DMS153 (cell line): ENCODE measurements at places on chromosomes 5 and 9.

- no peak for DNase-seq
These were observed 6.8 kb downstream of the SLC1A3 start for GRCh38 chr5:36613241-36613640.

GRCh38 chr5:9431151-9431495 is 114.8 kb downstream of the SEMA5A start:
- no peak for DNase-seq

DNA sequence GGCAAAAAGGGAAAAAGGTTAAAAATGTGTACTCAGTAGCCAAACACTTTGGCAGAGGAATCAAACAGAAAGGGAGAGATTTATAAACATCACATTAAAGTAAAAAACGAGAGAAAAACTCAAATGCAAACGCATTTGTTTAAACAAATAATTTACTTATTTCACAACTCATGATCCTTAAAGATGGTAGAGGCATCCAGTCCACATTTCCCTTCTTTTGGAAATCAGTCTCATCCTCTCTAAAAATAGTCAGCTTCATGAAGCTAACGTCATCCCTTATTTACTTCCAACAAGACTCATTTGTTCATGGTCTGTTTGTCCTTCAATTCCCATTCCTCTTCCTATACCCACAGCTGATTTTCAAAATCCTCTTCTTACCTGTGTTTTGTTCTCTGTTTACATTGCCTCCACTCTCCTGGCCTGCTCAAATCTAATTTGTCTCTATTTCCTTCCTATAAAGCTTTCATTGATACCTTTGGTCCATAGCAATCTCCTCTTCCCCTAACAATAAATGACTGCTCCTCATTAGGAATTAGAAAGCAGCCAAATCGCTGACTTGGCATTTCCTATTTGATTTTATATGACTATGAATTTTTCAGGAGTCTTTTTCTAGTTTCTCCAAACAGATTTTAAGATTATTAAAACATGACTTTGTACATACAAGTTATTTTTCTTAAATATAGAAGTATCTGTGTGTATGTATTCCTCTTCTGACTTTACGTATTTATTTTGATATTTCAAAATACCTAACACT is 805.3 kb downstream of the TLE1 start:
- peak; percentile 46 for DNase-seq

GRCh38 chr9:34446468-34446891 is 11.9 kb downstream of the FAM219A start:
- no peak for DNase-seq

- no peak for DNase-seq
These were observed 4.8 kb downstream of the RAD50 start for GRCh38 chr5:132561601-132562000.

DNA sequence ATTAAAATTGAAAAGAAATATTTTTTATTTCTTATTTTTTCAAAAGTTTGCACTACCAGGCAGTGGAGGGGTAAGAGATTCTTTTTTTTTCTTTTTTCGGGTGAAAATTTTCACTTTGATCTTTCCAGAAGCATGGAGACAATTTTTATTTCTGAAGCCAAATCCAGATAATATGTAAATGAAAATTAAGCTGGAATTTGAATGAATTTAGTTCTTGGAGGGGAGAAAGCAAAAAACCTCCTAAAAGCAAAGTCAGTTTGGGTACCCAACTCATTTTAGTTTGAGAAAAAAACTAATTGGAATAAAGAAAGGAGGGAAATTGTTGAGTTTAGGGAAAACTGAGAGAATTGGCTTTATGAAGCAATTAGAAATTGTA is 872 bp downstream of the ZNF618 start:
- DNase-seq = no peak

- no peak for DNase-seq
These were observed 169.5 kb downstream of the PTPRD start for GRCh38 chr9:10443181-10443867.

DNA sequence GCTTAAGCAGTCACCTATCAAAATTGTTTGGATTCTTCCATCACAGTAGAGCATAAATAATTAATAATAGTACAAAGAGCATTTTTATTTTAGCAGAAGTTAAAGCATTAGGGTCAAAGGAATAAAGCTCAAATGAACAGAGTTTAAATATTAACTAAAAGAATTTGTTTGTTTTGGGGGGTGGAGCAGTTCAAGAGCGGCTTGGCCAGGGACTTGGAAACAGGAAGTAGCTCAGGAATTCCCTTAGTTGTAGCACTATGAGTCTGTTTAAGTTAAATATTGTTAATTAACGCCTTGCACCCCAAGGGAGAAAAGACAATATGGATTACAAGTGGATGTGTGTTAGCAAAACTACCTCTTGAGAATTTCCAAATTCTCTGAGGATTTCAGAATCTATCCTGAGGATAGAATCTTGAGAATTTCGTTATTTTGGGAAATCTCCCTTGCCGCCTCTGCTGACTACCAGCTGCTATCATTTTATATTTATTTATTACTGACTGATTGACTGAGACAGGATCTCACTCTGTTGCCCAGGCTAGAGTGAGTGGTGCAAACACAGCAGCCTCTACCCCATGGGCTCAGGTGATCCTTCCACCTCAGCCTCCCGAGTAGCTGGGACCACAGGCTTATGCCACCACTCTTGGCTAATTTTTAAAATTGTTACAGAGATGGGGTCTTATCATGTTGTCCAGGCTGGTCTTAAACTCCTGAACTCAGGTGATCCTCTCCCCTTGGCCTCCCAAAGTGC is 96.7 kb upstream of the CHD1 start:
- DNase-seq = no peak

DNA sequence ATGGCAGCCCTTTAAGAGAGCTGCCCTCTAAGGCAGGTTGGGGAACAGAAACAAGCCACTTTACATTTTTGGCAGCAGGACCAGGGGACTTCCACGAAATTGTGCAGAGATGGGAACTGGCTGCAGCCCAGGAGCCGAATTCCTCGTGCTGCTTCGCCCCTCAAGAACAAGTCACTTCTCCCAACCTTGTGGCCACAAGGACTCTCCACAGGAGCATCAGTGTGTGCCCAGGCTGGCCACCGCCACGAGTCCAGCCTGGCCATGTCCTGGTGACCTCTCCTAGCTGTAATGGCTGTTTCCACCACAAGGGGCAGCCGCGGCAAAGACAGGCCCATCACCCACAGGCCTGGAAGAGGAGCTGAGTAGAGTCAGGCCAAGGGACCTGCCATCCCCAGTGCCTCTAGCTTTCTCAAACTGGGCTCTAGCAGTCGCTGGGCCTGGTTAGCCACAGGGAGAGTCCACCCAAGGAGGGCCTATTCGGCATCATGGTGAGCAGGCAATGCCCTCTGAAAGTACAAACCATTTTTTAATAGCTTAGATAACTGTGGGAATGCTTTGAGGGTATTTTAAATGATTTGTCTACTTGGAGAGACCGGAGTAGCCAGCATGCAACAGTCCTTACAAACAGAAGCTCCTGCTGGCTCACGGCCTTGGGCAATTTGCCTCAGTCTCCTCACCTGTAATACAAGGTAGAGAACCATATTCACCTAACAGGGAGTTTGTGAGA is 129.0 kb downstream of the COL23A1 start:
- DNase-seq = no peak

GRCh38 chr9:98992885-98993569 is 49.3 kb downstream of the COL15A1 start:
- DNase-seq = no peak
